ENCODE measurements at places on chromosomes 11 and 22. TPM values are rescaled to one million over a fixed set of nuclear protein-coding genes. Genes with fewer than 3 reads are reported as not detected.

DNA sequence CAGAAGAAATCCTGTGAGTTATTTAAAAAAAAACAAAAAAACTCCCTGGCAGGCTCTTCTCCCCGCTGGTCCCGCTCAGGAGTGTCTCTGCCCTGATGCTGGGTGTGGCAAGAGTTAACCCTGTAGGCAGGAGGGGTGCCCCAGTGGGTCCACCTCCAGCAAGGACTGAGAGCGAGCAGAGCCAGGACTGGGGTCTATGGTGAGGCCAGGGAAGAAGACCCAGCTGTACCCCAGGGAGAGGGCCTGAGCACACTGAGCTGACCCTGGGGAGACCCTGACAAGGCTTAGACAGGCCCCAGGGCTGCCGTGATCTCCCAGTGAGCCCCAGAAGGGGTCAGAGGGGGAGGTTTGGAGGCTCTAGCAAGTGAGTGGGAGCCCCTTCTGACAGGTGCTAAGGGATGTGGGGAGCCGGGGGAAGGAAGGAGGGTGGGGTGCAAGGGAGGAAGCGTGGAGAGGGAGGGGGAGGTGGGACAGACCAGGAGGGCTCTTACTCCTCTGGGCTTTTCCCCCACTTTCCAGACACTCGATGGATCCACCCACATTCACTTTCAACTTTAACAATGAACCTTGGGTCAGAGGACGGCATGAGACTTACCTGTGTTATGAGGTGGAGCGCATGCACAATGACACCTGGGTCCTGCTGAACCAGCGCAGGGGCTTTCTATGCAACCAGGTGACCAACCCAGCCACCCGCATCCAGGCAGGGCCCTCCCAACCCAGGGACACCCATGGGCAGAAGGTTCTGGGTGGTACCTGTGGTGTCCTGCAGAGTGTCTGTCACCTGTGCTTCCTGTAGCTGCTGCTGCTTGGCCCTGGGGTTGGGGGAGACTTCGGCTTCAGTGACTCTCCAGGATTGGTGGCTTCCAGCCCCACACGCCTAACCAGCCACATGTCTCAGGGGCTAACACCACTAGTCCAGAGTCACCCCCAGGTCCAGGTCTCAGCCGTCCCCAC is 6.4 kb downstream of the APOBEC3G start:
- DNase-seq, result no peak

- DNase-seq, result no peak
Measured at GRCh38 chr11:96293109-96293508, 49.9 kb downstream of the MAML2 start.

DNA sequence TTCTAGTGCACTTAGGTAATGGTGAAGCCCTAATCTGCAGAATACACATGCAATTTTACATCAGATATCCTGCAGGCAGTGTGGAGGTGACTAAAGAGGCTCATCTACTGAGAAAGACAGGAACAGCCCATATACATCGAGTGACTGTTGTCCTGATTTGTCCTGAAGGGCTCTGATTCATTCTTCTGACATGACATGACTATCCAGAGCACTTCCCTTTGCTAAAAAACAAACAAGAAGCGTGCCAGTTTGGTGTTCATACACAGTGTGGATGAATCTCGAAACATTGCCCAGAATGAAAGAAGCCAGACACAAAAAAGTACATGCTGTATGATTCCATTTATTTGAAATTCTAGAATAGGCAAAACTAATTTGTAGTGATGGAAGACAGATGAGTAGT is 48.0 kb upstream of the AMPD3 start:
- no peak for DNase-seq

GRCh38 chr11:75919525-75919924 is 104.5 kb downstream of the UVRAG start:
- DNase-seq, result no peak

OR51B4 gene
- total RNA-seq, result not detected

DNA sequence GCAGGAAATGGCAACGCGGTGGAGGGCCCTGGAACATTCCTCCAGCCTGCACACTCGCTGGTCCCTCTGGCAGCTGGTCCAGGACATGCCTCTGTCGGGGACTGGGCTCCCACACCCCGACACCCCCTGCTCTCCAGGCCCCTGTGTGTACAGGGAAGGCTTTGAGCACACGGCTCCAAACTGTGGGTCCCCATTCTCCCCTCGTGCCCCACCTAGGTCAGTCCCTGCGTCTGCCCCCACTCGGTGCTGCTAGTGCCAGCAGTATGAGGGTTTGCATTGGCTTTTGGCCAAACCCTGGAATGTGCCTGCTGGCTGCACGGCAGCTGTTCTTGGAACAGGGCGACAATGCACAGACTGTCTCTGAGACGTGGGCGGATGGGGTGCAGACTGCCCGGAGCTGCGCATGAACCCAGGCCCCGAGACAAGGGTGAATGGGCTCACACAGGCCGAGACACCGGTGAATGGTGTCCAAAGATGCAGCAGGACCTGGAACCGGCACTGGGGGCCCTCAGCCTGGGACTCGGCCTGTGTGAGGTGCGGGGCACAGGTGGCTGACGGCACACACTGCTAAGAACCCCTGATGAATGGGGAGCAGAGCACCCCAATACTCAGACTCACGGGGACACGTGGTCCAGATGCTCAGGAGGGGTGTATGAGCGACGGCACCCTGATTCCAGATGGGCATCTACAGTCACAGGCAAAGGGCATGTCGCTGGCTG is 7.5 kb upstream of the SYT8 start:
- DNase-seq, result no peak

DNA sequence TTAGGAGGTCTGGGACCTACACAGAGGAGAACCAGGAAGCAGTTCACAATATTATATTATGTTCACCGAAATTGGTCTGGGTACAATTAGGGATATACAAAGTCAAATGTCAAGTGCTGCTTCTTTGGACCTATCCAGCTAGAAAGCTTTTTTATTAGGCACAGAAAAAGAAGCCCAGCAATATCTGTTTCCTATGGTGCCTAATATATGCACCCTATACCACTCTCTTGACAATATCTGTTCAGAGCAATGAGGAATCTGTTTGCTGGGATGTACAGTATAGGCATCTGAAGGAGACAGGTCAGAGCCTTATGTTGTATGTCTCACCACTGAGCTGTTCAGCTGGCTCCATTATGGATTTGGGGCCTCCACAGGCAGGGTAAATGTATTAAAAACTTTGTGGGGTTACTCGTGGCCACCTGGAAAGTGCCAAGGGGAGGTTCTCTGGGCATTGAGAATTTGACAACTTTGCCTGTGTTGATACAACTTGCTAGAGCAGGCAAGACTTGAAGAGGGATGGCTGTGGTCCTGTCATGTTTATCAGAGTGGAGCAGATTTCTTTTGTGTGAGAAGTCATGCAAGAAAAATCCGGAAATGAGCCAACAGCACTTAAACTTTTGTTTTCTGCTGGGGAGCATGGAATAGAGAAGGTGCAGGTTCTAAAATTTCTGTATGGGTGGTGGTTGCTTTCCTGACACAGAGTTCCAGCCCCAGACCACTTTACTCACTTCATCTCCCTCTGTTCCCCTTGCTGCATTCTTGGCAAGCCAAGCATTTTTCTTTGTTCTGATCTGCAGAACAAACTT is 10.1 kb downstream of the STIM1 start:
- no peak for DNase-seq

FOLR2 gene
- total RNA-seq, result not detected

GRCh38 chr22:22375576-22376351 is 131.2 kb downstream of the VPREB1 start:
- no peak for DNase-seq

GRCh38 chr11:39569789-39570188 is 1889.7 kb downstream of the LRRC4C start:
- DNase-seq, result no peak

ACCS gene
- total RNA-seq, result 6.0 TPM

F2 gene
- total RNA-seq, result not detected
